GM19239 (cell line): ENCODE measurements at places on chromosomes 4 and X.
A peak's percentile ranks its signal among the peaks of the same experiment; 100 is the strongest.

GRCh38 chr4:182015014-182015413 lies 228.2 kb upstream of the TENM3 start:
- no peak for DNase-seq

DNA sequence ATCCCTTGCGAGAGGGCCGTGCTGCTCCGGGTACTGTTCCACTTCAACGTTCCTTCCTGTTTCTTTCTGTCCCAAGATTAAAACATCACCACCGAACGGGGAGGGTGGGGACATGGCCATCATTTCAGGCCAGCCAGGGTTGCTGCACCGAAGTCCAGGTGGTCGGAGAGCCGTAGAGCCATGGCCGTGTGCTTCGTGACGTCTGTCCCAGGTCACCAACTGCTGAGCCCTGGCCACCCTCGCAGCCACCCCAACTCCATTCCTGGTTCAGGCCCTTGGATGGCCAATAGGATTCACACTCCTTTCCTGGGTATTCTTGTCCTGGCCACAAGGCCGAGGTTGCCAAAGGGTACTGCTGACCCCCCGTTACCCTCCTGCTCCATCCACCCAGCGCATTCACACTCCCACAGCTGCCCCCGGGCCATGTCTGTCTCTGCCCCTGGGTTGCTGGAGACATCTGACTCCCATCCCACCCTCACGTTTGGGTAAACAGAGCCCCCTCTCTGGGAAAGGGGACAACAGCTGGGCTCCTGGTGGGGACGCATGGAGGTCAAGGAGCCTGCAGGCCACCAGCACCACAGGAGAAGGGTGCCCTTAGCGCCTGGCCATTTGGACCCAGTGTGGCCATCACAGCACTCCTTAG lies 103.2 kb downstream of the HMX1 start:
- DNase-seq, result no peak

- DNase-seq, result no peak
These were observed 39.5 kb downstream of the TMEM165 start for GRCh38 chr4:55435141-55435841.

- no peak for DNase-seq
These were observed 921.8 kb upstream of the INTU start for GRCh38 chr4:126710935-126711334.

DNA sequence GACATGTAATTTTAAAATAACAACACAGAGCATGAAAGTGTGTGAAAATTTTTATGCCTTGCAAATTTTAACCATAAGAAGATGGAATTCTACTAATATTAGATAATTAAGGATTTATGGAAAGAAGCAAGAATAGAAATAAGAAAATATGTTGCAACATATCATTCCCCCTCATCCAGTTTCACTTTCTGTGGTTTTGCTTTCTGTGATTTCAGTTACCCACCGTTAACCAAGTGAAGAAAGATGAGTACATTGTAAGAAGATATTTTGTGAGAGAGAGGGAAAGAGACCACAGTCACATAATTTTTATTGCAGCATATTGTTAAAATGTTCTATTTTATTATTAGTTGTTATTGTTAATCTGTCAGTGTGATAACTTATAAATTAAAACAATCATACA lies 77.9 kb downstream of the ADAM29 start:
- no peak for DNase-seq

GRCh38 chr4:154384012-154384411 lies 107.6 kb downstream of the DCHS2 start:
- DNase-seq, result no peak

DNA sequence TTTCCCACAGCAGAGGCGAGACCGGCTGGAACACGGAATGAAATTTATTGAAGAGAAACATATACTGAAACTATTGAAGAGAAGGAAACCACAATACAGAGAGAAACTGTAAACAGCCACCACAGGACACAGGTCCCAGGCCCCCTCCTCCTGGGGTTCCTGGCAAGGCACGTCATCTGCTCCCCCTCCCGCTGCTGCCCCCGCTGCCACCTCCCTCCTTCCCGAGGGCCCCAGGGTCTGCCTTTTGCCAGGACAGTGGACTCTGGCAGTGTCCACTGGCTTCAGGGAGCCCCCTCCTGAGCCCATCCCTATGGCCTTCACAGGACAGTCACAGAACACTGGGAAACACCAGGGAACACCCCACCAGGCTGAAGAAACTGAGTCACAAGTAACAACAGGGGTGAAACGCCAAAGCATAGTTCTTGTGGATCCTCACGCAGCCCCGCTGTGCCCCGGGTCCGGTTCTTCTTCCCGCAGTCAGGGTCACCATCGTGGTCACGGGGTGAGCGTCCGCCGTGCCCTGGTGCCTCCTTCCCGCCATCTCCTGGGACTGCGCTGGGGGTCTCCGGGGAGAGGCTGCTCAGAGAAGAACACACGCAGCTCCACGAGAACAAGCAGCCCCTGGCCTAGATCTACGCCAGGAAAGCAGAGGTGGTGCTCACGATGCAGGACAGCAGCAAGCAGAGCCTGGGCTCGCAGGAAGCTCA lies 5.4 kb downstream of the PNMA6E start:
- no peak for DNase-seq

DNA sequence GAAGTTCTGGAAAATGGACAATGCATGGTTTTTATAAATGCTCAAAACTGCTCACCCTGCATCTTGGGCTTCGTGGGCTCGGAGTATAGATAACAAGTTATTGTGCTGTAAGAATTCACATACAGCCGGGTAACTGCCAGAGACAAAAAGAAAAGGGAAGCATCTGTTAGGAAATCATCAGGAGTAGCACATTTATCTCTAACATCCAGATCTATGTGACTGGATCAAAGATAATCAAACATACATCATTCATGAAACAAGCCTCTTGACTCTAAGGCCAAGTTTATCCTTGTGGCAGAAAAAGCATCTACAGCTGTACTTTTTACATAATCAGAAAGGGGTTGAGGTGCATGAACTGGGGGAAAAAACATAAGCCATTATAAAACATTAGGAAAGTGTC lies 264.2 kb downstream of the PPP3CA start:
- no peak for DNase-seq

- DNase-seq, result no peak
These were observed 63.3 kb downstream of the ELOVL6 start for GRCh38 chr4:110135076-110135475.

- no peak for DNase-seq
These were observed 194.5 kb upstream of the EDA2R start for GRCh38 chrX:66833426-66833825.

DNA sequence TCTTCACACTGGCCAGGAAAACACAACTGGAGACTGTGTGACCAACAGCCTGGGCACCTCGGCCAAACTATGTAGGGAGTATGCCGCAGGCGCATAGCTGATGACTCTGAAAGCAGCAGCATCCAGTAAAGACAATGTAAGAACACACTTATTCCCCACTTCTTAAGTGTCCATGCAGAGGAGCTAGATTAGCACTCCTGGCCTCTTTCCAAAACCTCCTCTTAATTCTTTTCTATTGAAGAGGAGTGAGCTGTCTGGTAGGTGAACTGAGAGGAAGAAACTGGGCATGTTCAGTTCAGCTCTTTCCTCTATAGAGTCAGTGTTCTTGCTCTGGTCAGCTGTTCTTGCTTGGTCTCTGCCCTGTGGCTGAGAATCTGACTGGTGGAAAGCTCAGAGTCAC lies 21.1 kb downstream of the NMU start:
- no peak for DNase-seq

GRCh38 chr4:103996637-103997036 lies 276.9 kb upstream of the TACR3 start:
- DNase-seq, result no peak

DNA sequence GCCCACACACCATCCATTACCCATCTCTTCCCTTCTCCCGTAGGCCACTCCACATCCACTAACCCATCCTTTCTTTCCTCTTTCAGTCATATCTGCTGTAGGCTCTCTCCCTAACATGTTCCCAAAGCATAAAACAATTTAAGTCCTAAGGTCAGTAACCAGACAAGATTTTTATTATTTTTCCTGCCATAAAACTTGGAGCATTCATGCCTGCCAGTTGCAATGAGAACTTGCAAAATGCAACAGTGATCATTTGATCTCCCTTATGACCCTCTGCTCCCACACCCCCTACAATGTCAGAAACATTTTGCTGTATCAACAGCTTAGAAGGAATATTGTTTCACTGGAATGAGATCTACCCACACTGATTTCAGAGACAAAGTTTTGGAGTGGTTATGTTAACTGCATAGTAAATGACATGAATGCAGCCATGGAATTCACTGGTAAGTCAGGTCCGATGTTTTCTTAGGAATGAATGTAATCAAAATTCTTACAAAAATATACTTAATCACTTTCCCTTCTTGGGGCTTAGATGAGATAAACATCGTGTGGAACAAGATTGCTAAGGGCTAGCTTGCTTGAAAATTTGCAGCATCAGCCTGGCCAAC lies 5.7 kb downstream of the NIPAL1 start:
- DNase-seq, result no peak

DNA sequence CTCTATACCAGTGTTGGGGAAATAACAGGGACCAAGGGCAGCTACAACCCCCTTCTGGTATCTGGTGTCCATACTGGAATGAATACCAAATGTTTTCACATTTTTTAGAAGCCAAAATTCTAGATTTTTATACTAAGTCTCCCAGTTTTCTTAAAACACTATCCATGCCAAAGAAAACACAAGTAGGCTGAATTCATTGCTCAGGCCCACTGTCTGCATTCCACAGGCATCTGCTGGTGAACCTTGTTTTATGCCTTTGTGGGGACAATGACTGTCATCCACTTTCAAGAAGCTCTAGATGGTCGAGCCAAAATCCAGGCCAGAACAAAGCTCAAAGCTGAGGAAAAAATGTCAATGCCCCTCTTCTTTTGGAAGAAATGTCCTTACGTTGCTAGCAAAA lies 213.4 kb upstream of the RASGEF1B start:
- DNase-seq, result no peak

GRCh38 chr4:137980641-137981040 lies 261.5 kb downstream of the SLC7A11 start:
- no peak for DNase-seq

GRCh38 chrX:151359931-151360871 lies 36.8 kb upstream of the VMA21 start:
- peak; percentile 5 for DNase-seq

DNA sequence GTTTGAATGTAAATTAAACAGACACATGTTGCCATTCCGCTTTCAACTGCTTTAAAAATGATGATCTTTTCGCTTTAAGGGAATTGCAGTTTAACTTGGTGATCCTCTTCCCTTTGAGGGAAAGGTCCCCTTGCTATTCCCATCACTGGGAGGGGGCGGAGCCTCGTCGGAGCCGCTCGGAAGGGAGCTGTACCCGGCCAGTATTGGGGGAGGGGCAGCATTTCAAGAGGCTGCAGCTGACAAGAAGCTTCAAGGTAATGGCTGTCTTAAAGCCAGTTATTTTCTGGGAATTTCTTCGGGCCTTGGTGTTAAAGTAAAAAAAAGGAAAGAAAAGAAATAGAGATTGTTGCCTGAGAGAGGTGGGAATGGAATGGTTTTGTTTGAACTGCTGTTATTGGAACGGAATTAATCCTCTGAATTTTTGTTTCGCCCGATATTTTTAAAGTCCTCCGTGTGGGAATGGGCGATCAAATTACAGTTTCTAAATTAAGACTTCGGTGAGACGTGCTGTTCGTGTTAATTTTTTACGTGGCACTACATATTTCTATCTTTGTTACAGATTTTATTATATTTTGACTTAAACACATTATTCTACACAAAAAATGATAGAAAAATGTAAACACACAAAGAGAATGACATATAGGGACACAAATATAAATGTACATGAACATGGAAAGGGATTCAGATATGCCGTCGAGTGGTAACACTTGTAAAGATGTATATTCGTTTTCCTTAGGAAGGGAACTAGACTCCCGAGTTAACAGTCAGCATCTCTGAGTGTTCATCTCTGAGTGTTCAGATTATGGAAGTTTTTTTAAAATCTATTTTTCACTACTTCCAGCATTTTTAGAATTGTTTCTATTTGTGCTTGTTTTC lies 9.2 kb downstream of the PWWP3B start:
- no peak for DNase-seq

DNA sequence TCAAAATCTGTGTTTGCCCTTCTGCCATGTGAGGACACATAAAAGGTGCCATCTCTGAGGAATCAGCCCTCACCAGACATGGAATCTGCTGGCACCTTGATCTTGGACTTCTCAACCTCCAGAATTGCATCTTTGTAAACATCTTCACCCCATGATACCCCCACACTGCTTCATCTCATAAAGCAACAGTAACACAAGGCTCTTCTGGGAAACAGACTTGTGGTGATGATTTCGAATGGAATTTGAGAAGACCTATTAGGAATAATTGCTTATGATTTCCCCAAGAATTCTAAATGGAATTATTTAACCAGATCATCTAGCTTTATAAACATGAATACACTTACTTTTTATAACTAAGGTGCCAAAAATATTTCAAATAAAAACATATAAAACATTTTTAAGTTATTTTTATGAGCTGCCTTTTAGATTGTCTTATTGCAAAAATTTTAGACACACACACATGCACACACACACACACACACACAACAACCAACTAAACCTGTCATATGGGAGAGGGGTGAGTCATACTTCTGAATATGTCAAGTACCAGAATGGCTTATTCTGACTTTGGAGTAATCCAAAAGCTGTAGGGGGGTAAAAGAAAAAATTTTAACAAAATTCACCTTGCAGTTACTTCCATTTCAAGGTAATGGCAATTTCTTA lies 82.0 kb downstream of the USP46 start:
- DNase-seq, result no peak

DNA sequence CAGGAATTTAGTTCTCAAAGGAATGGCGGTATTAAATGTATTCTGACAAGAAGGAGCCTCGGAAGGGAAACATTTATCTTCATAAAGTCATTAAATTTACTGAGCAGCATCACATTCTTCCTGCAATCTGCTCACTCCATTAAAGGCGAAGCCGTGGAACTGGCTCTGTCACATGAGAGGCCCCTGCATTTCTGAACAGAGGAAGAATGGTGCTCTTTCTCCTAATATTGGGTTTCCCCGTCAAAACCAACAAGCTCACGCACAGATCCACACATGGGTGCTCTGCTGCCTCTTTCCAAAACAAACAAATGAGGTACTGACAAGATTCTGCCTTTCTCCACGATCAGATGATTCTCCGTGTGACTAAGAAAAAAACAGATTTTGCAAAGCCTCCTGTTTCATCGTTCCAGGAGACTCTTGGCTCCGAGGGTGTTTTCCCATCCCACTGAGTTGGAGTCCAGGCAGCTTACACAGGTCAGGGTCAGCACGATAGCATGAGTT lies 191.2 kb downstream of the IDS start:
- DNase-seq, result no peak

DNA sequence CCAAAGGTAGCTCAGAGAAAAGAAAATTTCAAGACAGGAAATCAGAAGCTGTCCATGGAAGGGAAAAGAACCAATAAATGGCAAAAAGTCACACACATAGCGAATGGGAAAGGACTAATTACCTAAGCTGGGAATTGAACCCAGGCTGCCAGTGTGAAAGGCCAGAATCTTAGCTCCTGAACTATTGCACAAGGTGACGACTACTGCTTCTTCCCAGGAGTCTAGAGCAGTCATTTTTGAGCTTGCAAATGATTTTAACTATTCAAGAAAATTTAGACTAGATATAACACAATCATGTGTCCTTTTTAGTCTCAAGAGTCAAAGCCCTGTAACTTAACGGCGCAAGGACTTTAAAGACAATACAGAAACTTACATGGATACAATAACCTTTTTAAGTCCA lies 34.1 kb upstream of the ZNF81 start:
- no peak for DNase-seq

GRCh38 chr4:114603497-114603896 lies 4.9 kb downstream of the UGT8 start:
- peak; percentile 50 for DNase-seq

GRCh38 chr4:108570993-108571569 lies 49.3 kb upstream of the RPL34 start:
- no peak for DNase-seq
